ENCODE measurements at places on chromosomes 6 and 20.

- DNase-seq: no peak
Measured at GRCh38 chr6:337805-338368, 45.6 kb downstream of the DUSP22 start.

GRCh38 chr6:125931733-125932450 lies 24.7 kb upstream of the HINT3 start:
- no peak for DNase-seq

DNA sequence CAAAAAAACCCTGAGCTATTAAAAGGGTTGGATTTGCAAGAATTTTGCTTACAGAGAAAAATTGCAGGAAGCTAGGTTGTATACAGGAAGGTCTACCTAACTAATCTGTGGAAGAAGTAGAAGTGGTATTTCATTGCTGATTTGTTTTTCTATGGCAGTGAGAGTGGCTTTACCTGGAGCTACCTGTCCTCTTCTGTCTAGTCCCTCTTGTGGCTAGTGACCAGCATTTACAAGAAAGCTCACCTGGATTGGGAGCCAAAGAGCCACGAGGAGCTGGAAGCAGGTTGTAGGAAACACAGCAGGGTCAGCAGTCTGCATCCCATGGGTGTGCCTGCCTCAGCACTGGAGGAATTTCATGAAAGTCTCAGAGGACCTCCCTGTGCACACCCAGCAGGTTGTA lies 120.3 kb upstream of the RALGAPA2 start:
- DNase-seq: no peak

GRCh38 chr20:48791014-48791413 lies 36.8 kb downstream of the PREX1 start:
- DNase-seq: no peak

GRCh38 chr20:50259705-50260478 lies 69.3 kb downstream of the CEBPB start:
- no peak for DNase-seq

DNA sequence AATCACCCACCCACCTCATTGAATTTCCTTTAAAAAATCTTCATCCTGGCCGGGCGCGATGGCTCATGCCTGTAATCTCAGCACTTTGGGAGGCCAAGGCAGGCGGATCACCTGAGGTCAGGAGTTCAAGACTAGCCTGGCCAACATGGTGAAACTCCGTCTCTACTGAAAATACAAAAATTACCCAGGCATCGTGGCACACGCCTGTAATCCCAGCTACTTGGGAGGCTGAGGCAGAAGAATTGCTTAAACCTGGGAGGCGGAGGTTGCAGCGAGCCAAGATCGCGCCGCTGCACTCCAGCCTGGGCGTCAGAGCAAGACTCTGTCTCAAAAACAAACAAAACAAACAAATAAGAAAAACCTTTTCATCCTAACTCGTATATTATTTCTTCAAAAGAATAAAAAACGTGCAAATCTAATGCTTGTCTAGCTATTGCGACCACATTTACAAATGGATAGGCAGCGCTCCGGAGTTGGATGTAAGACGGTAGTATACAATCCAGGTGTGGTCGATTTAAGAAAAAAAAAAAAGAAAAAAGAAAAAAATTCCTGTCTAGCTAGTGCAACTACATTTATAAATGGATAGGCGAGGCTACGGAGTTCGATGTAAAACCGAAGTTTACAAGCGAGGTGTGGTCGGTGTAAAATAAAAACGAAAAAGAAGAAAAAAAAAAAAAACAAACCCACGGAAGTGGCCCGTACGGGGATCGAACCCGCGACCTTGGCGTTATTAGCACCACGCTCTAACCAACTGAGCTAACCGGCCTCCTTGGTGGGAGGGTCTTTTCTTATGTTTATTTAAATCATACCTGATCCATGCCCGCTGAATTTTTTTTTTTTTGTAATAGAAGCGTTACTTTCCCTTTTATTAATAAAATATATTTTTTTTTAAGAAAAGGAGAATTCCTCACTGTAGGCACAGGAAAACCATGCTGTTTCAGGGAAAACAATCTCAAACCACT lies 70.7 kb upstream of the PRSS16 start:
- no peak for DNase-seq

GRCh38 chr6:110392727-110393126 lies 22.6 kb downstream of the DDO start:
- no peak for DNase-seq

- no peak for DNase-seq
Measured at GRCh38 chr20:539848-540247, 3.7 kb downstream of the CSNK2A1 start.

- DNase-seq: no peak
Measured at GRCh38 chr6:19478992-19479391, 358.2 kb upstream of the ID4 start.

- DNase-seq: no peak
Measured at GRCh38 chr6:44332585-44332984, 9.9 kb upstream of the SPATS1 start.

DNA sequence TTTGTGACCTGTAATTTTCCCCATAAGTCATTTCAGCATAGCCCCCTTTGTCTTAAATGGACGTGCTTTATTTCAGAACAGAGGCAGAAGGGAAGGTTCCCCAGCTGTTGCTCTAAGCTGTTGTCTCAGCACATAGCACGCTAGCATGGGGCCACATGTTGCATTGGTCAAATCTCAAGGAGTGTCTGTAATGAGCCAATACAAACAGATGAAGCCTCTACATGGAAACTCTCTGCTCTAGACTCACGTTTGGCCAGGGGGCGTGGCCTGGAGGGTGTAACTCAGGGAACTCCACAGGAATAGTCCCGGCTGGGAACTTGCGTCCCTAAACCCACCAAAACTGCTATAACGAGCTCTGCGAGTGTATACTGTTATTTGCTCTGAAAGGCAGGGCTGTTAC lies 35.2 kb upstream of the SLC22A2 start:
- no peak for DNase-seq

DNA sequence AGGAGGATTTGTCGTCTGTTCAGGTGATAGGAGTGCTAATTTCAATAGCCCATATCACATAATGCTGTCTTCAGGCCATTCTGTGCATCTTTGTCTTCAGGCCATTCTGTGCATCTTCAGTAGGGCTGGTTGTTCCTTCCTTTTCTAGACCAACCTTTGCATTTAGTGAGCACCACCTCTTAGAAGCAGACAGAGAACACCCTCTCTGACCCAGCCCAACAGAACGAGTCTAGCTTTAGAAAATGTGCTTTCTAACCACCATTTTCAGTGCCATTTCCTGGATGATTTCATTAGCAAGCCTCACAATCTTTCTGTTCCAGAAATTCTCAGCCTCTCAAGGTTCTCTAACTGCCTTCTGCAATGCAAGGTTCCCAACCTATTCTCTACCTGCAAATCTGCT lies 215.3 kb upstream of the KCNQ5 start:
- no peak for DNase-seq

- DNase-seq: no peak
Measured at GRCh38 chr20:45229264-45230056, 8.3 kb downstream of the SEMG2 start.

- no peak for DNase-seq
Measured at GRCh38 chr6:45483021-45483420, 105.3 kb upstream of the SUPT3H start.

GRCh38 chr6:34593701-34594100 lies 37.6 kb upstream of the SPDEF start:
- no peak for DNase-seq

DNA sequence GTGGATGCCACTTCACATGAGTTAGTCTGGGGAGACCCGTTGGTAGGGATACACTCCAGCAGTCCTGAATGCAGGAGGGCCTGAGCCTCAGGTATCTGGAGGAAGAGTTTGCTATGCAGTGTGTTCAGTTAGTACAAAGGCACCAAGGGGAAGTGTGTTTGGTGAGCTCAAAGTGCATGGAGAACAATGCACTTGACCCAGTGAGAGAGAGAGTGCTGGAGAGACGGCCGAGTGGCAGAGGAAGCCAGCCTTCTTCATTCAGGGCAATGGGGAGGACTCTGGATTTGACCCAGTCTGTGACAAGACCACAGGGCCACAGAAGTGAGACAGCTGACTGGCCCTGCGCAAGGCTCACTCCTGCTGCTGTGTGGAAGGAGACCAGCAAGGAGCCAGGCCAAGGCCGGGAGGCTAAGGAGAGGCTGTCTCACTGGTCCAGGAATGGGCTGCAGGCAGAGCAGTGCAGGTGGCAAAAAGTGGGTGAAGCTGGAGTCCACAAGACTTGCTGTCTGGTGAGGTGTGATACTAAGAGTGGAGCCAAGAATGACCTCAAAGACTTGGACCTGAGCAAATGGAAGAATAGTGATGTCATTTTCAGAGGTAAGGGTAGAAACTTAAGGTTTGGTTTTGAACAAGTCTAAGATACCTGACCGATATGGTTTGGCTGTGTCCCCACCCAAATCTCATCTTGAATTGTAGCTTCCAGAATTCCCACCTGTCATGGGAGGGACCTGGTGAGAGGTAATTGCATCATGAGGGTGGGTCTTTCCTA lies 38.0 kb downstream of the PDE10A start:
- no peak for DNase-seq

DNA sequence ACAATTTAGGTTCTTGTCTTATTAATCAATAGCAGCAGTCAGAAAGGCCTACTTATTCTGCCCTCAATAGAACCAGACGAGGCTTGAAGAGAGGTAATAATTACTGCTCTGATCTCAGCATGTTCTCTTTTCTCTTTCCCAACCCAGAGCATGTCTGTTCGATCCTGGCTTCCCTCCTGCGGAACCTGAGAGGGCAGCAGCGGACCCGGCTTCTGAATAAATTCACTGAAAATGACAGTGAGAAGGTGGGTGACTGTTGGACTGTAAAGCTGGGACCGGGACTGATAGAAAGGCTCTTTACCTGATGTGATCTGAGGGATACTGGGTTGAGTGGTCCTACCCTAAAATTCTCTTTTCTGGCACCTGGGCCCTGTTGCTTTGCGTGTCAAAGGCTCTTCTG lies 63.0 kb upstream of the VSTM2L start:
- DNase-seq: no peak

DNA sequence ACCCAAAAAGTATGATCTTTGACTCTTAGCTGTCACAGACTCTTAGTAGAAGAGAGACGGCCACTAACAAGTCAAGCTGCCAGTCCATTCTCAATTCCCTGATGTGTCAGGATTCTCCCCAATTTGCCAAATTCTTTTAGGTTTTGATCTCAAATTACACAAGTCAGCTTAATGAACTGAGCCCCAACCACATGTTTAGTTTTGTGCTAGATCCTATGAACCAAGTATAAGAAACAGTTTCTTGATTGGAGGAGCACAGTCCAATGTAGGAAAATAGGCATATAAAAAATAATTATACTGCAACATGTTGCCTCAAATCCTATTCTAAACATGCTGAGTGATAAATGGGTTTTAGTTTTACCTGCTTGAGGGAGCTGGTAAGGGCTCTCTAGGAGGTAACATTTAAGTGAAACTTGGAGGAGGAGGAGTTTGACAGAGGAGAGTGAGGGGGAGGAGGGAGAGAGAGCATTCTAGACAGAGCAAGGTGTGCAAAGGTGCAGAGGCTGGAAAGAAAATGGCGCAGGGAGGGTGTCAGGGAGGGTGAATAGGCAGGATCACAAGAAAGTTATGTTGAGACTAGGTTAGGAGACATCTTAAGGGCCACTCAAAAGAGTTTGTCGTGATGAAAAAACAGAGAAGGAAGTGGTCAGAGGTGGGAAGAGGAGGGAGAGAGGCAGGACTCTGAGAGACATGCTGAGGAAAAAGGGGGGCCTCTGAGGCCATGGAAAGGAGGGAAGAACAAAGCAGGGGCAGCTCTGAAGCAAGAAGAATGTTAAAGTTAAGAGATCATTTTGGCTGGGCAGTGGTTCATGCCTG lies 22.8 kb upstream of the FAM83C start:
- DNase-seq: no peak

DNA sequence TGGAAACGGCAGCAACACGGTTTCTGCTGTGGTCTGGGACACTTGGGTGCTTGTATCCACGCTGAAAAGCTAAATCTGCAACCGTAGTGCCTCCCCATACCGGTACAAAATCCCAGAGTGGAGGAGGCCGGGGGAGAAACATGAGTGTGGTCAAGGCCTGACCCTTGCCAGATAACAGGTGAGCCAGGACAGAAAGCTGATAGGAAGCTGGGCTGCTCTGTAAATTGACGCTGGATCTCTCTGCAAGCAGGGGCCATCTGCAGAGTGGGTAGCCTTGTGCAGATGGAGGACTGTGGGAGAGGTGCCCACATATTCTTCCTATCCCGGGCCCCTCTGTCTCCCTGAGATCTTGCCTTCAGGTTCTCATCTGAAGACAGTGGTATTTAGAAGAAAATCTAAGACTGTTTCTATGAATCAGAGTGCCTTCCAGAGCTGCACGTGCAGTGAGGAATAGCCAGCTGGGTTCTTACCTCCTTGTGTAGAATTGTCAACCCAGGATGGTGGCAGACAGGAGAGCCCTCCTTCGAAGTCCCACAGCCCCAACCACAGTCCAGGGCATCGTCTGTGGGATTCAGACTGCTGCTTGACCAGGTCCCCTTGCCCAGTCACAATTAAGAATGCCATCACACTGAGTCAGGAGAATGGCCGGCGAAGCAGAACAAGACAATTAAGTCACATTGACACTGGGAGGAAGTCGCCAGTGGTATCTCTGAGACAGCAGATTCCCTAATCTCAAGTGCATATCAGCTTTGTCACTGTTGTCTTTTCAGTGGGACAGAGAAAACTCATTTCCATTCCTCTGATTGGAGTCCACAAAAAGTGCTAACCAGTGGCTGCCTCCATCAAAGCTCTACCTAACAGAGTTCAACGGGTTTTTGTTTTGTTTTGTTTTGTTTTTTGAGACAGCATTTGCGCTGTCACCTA lies 100.0 kb upstream of the RIPOR2 start:
- DNase-seq: no peak

All from GM12892 (cell line).